Thoracic aorta (tissue), 2 donors: ENCODE measurements at places on chromosomes 3 and 15. TPM values are rescaled to one million over a fixed set of nuclear protein-coding genes. Genes with fewer than 3 reads are reported as not detected.
A peak's percentile ranks its signal among the peaks of the same experiment; 100 is the strongest.

Gene CCRL2
- 4.4 TPM for total RNA-seq

Gene TATDN2
- 38.7 TPM for total RNA-seq

Gene SLC9C1
- not detected for total RNA-seq

GRCh38 chr3:10242182-10243065, 5.8 kb upstream of the TATDN2 start:
- peaks cover 13% of the 10 kb centered on the region for H3K36me3 ChIP-seq
- no peak overlapping the region for H3K4me3 ChIP-seq
- no peak for DNase-seq
- H3K27ac ChIP-seq, result no peak overlapping the region

DNA sequence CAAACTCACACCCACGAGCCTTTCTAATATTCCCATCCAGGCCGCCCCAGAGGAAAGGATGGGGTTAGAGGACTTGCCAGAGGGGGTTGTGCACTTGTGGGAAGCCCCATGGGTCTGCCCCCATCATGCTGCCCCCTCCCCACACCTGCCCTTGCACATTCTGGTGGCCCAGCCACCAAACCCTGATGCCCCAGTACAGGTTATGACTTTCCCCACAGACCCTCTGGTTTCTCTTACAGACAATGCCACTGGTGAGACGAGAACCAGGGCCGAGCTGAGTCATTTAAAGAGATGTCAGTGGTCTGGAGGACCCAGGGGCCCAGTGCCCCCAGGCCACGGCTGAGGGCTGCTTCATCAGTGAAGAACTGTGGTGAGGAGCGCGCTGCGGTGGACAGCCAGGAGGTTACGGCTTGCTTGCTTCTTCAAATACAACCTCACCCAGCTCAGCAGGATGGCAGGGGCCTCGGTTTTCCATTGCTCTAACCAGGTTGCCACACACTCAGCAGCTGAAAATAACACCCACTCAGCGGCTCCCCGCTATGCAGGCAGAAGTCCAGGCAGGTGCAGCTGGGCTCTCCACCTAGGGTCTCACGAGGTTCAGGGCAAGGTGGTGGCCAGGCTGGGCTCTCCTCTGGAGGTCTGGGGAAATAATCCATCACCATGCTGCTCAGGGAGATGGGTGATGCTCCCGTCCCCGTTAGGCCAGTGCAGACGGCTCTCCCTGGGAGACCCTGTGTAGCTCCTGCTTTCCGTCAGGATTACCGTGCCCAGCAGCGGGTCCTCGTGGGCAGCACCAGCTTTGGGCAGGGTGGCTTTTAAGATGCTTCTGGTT, 13.8 kb upstream of the SNRPA1 start:
- H3K27ac ChIP-seq, result no peak overlapping the region
- H3K36me3 ChIP-seq, result no peaks in the 10 kb centered on the region
- no peak for DNase-seq

DNA sequence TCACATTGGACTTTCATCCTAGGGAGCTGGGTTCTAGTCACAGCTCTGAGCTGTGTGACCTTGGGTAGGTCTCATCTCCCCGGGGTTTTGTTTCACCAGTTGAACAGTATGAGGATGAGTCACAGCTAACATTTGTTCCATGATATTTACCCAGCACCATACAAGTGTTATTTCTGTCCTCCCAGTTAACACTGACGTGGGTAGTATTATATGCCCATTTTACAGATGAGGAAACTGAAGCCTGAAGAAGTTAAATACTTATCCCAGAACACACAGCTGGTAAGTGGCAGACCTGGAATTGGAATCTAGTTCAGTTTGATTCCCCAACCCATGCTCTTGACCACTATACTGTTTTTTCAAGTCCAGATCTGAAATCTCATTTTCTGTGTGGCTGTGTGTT, 908 bp upstream of the RARB start:
- H3K27ac ChIP-seq, result peak overlapping the region; percentile 79
- H3K4me1 ChIP-seq, result peaks cover 3% of the 10 kb centered on the region
- H3K27me3 ChIP-seq, result no peaks in the 10 kb centered on the region
- peak overlapping the region; percentile 74 for H3K4me3 ChIP-seq
- no peaks in the 10 kb centered on the region for H3K36me3 ChIP-seq

DNA sequence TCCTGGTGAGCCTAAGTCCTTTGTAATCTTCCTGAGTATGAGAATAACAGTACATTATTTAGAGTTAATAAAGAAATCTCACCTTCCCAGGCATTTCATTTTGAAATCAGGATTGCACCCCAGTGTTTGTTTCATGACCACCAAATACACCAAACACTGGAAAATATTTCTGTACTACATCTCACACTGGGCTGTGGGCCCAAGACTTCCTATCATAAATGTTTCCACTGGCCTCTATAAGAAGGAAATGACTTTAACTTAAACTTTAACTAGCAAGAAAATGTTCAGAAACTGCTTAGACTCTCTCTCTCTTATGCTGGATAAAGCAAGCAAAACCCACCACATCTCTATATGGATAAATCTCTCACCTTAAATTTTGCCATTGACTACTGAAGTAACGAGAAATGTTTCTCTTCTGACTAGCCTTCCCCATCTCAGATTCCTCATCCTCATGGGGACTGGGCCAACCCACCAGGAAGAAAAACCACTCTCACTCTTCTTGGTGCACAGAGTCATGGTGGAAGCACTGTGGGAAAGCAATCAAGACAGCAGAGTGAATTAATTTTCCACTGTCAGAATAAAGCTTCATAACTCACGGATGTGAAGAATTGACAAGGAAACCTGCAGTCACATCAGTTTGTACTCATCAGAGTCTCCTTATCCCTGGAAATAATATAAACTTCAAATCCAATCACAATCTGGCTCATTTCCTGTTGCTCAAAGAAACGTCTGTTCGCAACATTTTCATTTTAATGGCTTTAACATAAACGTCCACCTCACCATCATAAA, 859.6 kb downstream of the EPHA3 start:
- no peaks in the 10 kb centered on the region for H3K36me3 ChIP-seq
- H3K27me3 ChIP-seq, result no peaks in the 10 kb centered on the region
- no peaks in the 10 kb centered on the region for H3K4me1 ChIP-seq

DNA sequence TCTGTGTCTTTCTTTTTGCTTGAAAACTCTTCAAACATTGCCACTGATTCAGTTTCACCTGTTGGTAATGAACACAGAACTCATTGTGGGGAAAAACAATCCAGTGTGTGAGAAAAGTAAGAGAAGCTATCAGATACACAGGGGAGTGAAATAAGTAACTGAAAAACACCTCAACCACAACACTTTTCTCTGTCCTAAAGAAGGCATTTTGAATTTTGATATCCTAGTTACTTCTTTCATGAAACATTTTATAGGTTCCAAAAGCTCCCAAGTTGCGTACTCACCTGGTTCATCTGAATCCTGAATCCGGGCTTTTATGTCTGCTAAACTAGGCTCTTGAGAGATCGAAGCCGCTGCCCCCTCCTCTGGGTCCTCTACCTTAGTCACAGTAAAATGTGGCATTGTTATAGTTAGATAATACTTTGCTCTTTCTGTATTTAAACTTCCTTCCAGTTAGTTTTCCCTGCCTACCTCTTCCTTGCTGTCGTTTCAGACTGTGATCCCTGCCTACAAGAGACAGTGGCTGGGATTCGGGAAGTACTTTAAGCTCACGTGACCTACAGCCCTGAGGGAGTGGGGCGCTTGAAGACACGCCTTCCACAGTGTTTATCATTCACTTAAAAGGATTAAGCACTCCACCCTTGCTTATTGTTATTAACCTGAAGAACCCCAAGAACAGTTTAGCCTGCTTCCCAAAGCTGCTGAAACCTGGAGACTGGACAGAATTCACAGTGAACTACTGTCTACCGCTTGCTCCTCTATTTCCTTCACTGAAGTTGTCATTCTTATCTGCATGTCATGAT, 19.1 kb downstream of the SLC12A6 start:
- no peak for DNase-seq
- peak overlapping the region; percentile 81 for H3K4me3 ChIP-seq
- H3K27me3 ChIP-seq, result no peaks in the 10 kb centered on the region
- peaks cover 34% of the 10 kb centered on the region for H3K4me1 ChIP-seq

- H3K27me3 ChIP-seq, result no peaks in the 10 kb centered on the region
- no peak for DNase-seq
- H3K27ac ChIP-seq, result no peak overlapping the region
- H3K4me3 ChIP-seq, result no peak overlapping the region
- H3K36me3 ChIP-seq, result no peaks in the 10 kb centered on the region
These were observed 45.4 kb upstream of the ROPN1 start for GRCh38 chr3:124037326-124037725.

DNA sequence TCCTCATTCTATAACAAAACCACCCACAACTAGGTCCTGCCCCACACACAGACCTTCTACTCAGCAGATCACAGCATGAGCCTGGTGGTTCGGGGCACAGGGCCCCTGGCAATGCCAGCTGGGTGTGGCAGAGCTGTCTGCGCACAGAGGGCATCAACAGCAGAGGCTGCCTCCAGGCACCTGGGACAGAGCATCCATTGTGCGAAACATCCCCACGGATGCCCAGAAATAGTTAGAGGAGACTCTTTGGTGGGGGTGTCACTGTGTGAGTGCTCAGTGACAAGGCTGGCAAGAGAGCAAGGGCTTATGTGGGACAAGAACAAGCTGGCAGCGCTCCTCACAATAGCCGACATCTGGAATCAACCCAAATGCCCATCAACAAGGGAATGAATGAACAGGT, 487.4 kb upstream of the PROK2 start:
- no peaks in the 10 kb centered on the region for H3K27me3 ChIP-seq
- H3K36me3 ChIP-seq, result no peaks in the 10 kb centered on the region
- DNase-seq, result no peak
- H3K4me3 ChIP-seq, result no peak overlapping the region
- peaks cover 42% of the 10 kb centered on the region for H3K4me1 ChIP-seq
